Stimulated activated CD4-positive, alpha-beta T cell treated with anti-CD3 and anti-CD28 coated beads, Interleukin-4, amount 100 ng/mL, for 48 hours (primary cell): ENCODE measurements at places on chromosomes 2 and 18.

- no peak for DNase-seq
Observed at GRCh38 chr2:105460048-105460732, 61.3 kb upstream of the FHL2 start.

DNA sequence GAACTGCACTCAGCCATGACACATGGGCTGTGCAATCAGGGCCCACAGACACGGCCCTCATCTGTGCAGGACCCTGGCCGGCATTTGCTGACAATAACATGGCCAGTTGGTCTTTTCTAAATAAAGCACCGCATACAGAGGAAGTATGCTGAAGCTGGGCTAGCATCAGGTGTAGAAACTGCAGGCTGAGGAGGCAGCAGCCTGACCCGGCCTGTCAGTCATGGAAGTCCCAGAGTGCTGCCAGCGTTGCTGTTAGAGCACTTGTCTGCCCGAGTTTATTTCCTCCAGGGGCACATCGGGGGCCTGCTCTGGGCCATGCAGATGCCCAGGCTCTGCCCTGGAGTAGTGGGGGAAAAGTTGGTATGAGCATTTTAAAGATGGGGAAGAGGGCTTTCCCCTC lies 4.1 kb upstream of the PTPN18 start:
- DNase-seq = no peak

DNA sequence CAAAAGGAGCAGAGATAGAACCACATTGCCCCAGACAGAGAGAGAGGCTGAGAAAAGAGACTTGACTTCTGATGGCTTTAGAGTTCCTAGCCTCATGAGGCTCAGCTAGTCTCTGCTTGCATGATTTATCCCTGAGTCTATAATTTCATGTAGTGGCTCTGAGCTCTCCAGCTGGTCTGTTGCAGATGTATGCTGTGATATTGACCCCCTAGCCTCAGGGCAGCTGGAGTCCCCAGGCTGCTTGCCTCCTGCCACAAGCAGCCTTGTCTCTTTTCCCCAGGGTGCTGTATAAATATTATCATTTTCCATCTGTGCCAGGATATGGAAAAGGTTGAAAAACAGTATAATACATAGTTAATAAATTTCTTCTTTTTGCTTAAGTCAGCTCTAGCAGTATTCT lies 467.6 kb upstream of the CWC22 start:
- DNase-seq = no peak

- DNase-seq = no peak
Observed at GRCh38 chr2:221731432-221732145, 159.5 kb upstream of the EPHA4 start.

GRCh38 chr2:67210430-67210829 lies 186.7 kb upstream of the ETAA1 start:
- no peak for DNase-seq

GRCh38 chr2:180449171-180449915 lies 442.2 kb upstream of the CWC22 start:
- no peak for DNase-seq

DNA sequence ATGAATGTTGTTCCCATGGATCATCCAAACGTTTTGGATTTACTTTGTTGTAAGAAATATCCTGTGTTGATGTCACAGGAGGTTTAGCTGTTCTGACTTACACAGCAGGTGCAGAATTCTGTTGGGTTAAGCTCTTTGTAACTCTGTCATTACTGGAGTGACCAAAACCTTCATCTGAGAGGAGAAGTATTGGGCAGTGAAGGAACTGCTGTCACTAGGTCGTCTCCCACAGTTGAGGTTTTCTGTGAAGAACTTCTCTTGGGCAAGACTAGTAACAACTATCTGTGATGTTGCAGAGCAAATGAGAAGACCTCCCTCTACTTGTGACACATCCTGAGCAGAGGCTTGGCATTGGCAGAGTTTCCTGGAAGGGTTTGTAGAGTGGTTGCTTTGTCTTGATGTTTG lies 2.9 kb downstream of the SPTBN1 start:
- DNase-seq = no peak

DNA sequence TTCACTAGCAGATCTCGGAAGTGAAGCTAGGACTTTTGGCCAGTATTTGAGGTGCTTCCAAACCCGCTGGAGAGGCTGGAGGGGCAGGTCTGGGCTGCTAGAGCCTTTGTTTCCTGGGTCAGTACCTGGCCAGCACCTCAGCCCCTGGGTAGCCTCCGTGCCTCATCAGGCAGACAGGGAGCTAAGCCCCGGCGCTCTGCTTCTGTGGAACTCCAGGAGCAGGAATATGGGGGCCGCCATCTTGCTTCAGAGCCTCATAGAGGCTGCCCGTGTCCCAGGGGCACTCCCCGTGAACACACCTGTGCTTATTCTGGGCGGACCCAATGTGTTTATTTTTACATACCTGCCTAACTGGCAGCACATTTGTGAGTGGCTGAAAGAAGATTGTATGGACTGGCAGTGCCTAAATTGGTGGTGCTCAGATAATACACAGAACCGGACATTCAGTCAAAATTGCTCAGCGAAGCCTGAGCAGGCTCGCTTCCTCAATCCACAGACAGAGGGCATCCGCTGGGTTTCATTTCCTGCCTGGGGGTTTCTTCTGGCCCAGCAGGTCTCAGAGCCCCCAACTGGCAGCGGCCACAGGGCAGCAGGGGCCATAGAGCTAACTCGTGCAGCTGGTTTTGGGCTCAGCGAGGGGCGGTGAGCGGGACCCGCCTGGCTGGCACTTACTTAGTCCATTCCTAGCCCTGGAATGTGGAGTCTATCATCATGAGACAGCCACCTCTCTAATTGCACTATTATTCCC lies 176.8 kb upstream of the ALKAL2 start:
- DNase-seq = no peak

- no peak for DNase-seq
Observed at GRCh38 chr2:142920571-142920970, 43.1 kb downstream of the KYNU start.

- no peak for DNase-seq
Observed at GRCh38 chr18:50422286-50422898, 47.5 kb downstream of the SKA1 start.

DNA sequence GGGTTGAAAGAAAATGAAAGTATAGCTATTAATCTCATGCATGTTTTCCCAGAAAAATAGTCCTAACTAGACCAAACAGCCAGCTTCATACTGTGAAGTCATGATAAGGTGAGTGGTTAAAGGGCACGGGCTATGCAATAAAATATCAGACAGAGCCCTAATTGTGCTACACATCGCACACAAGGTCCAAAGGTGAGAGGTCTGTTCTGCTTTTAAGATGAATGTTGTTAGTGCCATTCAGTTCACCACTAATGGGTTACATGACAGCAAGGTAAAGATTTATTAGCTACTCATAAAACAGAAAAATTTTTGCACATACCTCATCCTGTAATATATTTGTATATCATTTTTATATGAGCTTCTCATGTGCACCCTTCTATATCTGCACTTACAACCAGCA lies 105.0 kb upstream of the STK17B start:
- DNase-seq = no peak

- DNase-seq = no peak
Observed at GRCh38 chr2:121472470-121472993, 58.1 kb upstream of the RNU4ATAC start.

DNA sequence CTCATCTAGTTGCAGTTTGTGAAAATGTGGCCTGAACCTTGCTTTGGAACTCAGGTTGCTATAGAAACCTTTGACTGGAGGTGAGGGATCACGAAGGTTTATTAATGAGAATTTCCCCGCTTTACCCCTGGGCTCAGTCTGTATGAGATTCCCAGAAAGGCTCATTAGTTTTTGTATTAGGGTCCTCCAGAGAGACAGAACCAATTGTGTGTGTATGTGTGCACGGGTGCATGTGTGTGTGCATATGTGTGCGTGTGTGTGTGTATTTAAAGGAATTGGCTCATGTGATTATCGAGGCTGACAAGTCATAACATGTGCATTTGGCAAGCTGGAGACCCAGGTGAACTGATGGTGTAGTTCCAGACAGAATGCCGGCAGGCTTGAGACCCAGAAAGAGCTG lies 113.8 kb upstream of the DLX2 start:
- no peak for DNase-seq

DNA sequence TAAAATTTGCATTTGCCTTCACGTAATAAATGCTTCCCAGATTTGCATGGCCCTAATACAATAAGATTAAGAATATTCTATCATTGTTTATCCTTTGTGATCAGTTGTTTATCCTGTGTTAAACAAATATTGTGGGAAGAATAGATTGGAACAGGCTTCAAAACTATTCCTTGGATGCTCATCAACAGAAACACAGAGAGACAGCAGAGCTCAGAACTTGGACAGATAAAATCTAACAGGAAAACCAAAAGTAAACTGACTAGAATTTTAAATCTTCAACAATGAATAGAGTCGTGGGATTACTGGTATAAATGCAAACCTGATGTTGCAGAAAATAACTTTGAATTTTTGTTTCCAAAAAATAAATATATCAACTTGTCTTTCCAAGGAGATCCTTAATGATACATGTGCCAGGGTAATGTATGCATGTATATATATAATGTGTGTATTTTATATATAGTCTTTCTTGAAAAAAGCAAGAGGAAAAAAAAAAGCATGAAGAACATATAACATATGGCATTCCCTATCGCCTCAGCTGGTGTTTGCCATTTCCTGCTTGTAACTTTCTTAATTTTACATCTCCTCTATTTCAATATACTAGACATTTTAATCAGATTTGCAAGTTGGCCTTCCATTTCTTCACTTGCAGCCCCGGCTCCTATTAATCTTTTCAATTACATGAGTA lies 59.9 kb upstream of the TANK start:
- DNase-seq = no peak

DNA sequence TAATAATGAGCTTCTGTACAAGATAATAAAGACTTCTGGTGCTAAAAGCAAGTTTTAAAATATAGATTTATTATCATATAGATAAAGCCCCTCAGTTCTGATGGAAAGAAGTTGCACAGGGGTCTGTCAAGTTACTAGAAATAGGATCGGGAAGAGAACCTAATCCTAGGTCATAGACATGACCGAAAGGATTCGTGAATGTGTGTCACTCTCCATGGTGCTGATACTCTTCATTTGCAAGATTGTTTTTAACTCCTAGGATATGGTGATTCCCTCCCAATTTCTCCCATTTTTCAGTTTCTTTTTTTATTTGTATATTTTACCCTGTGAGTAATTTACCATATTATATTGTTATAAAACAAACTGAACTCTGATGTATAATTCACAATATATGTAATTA lies 58.9 kb upstream of the CTNNA2 start:
- no peak for DNase-seq

DNA sequence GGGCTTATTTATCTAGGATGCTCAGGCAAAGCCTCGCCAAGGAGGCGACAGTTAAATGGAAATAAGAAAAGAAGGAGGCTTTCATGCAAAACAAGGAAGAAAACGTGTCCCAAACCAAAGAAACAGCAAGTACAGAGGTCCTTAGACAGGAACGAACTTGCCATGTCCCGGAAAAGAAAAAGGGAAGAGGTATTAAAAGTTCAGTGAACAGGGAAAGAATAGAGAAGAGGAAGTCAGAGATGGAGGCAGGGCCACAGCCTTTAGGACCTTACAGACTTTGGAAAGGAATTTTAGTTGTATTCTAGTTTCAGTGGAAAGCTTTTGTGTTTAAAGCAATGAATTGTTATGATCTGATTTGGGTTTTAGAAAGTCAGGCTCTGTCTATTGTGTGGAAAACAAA lies 22.1 kb downstream of the IKZF2 start:
- no peak for DNase-seq

GRCh38 chr2:181408861-181409260 lies 48.3 kb upstream of the ITGA4 start:
- no peak for DNase-seq

DNA sequence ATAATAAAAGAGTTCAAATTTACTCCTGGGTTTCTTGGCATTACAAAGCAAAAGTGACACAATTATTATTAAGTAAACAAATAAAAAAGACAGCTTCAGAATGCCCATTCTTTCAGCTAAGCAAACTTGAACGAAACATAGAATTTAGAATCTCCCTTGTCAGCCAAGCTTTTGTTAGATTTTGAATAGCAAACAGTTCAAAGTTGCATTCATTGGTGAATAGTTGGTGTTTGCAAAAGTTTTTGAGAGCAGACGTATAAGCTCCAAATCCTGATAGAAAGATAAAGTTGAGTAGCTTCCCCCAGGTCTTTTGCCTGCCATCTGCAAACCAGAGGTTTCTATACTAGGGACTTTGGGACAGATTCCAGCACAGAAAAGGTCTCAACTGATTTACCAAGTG lies 434.3 kb upstream of the TNP1 start:
- no peak for DNase-seq

DNA sequence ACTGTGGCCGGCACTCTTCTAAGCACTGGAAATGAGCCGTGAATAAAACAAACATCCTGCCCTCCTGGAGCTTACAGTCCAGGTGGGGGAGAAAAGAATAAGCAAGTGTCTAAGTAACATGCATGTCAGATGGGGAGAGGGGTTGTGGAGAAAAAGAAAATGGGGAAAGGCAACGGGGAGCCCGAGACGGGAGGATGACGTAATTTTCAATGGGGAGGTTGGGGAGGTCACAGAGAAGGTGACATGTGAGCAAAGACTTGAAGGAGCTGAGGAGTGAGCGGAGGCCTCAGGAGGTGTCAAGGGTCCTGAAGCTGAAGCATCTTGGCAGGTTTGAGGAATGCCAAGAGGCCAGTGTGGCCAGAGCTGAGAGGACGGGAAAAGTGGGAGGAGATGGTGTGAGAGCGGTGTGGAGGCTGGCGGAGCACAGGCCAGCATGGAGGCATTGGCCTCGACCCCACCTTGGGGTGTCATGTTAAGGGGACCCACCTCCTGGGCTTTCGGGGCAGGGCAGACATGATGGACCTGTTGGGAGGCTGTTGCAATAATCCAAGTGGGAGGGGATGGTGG lies 15.0 kb upstream of the NTSR2 start:
- no peak for DNase-seq
